ENCODE measurements at places on chromosomes 6 and 20.

GRCh38 chr6:44561060-44561623, 173.6 kb downstream of the CDC5L start:
- DNase-seq: no peak

- DNase-seq: no peak
These were observed 859 bp downstream of the PPP1R10 start for GRCh38 chr6:30615958-30616810.

- no peak for DNase-seq
These were observed 45.1 kb downstream of the KIAA0319 start for GRCh38 chr6:24600903-24601302.

GRCh38 chr6:8736156-8736895, 301.0 kb upstream of the SLC35B3 start:
- no peak for DNase-seq

DNA sequence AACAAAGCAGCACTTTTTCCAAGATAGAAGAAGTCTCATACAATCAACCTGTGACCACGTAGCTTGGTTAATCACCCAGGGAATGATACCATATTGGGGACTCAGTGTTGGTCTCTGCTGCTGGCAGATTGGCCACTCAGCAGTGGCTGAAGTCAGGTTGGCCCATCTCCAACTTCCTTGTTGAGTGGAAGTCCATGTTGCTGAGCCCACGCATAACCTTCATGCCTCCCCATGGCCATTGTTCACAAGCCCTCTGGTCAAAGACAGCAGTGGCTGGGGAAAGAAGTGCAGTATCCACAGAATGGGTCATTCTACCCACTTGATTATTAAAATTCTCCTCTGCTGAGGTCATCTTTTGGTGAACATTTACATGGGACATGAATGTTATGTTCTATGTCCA, 38.5 kb downstream of the PKIB start:
- no peak for DNase-seq

- DNase-seq: no peak
These were observed 27.8 kb upstream of the CENPW start for GRCh38 chr6:126312013-126312665.

- DNase-seq: no peak
These were observed 1.3 kb upstream of the CNR1 start for GRCh38 chr6:88167352-88167937.

GRCh38 chr20:309841-310644, 12.7 kb downstream of the ZCCHC3 start:
- DNase-seq: peak; percentile 96

DNA sequence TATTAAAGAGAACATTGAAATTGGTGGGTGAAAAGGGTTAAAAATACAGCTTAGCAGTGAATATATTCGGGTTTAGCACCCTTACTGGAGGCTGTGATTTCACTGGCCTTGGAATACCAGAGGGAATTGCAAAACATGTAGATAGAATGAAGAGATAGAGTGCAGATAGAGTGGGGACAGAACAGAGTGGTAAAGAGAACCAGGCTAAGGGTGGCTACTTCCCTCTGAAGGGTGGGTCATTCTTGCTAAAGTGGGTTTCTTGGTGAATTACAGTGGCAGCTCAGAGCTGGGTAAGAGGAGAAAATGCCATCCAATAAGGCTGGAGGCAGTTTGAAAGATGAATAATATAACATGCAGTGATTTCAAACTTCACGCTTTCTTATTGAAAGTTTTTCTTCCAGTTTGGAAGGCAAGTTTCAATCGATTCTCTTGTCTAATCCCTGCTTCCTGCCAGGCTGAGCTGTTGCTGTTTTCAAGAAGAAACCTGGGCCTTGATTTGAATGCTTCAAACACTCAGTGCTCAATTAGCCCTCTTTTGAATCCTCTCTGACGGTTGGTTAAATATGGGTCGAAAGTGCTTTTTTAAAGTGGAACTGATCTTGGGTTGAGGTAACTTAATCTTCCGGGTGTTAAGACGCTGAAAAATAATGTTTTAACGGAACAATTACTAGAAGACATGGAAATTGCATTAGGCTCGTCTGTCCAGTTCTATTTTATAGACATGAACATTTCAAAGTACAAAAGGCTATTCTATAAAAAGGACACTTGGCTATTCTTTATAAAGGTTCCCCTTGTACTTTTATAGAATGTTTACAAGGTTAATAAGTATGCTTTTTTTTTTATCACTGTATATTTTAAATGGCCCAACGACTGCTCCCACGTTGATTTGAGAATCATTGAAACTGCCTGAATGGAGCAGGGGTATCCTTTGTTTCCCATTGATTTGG, 203.3 kb downstream of the BCAS1 start:
- no peak for DNase-seq

GRCh38 chr6:117491916-117492315, 9.4 kb downstream of the DCBLD1 start:
- no peak for DNase-seq

DNA sequence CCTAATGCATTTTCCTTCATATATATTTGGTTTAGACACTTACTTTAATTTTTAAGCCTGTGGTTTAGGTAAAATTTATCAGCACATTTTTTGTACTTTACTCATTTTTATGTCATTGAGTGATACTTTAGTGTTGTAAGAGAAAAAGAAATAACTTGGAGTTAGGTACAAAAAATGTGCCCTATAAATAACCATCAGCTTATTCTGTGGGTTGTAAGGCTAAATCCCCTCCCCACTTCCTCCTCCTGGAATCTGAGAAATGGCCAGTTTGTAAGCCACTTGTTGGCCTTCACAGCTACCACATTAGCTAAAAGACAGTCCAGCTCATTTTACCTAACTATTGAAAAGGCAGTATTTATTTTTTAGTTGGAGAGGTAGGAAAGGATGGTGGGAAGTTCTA, 576.3 kb downstream of the PKHD1 start:
- no peak for DNase-seq

DNA sequence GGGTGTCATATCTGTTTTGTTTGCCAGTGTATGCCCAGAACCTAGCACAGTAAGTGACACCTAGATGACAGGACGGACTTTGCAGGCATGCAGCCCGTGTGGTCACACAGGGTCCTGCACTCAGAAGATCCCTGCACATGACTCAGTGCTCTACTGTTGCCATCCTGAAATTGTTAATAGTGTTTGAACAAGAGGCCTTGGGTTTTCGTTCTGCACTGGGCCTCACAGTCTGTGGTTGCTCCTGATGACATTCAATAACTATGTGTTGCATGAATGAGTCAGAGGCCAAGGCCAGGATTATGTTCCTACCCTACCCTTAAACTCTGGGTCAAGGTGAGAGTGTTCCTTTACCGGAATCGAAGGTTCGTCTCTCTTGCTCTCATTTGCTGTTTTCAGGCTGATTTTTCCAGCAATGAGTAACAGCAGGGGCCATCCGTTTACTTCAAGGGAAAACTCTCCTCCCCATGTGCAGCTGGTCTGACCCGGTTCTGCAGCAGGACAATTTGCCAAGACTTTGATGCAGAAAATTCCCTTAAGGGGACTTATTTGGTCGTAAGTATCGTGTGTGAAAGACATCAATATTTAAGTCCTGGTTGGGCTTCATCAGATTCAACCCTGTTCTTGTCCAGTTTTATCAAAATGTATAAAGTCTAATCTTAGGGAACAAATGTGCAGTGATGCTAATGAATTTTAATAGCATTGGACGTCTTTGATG, 13.0 kb upstream of the PFDN4 start:
- no peak for DNase-seq

DNA sequence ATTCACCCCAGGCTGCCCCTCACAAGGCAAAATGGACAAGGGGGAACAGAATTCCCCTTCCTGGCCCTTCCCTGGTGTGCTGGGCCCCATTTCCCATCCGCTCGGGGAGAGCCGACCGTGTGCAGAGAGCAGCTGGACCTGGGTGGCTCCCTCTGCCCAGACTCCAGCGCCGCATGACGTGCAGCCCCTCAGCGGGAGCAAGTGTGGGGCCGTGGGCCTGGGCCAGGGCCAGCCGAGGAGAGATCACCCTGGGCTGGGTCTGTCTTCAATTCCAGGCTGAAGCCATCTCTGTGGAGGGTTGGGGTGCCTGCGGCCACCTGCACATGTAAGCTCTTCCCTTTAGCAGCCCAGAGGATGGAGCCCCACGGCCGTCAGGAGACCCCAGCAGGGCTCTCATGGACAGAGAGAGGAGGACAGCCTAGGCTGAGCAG, 241.8 kb downstream of the TTLL2 start:
- no peak for DNase-seq

DNA sequence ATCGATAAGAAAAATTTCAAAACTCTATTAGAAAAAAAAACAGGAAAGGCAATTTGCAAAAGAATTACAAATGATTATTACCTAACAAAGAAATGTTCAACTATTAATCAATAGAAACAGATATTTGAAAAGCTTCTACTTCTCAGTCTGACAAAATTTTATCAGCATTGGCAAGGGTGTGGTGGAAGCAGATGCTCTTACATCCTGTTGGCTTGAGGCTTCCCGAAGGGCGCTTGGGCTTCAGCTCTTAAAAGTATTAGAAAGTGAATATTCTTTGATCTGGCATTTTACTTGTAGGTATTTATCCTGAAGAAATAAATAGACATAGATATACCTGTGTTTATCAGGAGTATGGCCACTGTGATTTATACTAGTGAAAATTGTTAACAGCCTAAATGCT, 38.7 kb downstream of the SLC35D3 start:
- no peak for DNase-seq

DNA sequence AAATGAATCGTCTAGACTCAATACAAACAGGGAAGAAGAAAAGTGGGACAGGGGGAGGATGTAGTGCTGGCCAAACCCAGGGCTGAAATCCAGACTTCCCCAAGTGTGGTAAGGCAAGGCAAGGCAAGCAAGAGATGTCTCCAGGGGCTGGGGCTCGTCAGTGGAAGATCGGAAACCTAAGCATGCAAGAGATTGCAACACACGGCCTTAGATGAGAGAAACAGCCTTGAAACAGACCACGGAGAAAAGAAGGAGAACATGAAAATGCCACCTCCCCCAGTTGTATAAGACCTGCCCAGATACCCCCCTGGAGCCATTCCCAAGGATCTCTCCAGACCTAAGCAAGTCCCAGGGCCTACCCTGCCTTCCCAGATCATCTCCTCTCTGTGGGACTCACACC, 20.0 kb downstream of the VEGFA start:
- no peak for DNase-seq

- DNase-seq: no peak
These were observed 75.7 kb downstream of the TCP11 start for GRCh38 chr6:35065441-35065800.

GRCh38 chr6:143784316-143784715, 58.8 kb upstream of the LTV1 start:
- DNase-seq: no peak

- no peak for DNase-seq
These were observed 36.9 kb downstream of the ARHGAP18 start for GRCh38 chr6:129672881-129673631.

- no peak for DNase-seq
These were observed 13.5 kb upstream of the KCNK16 start for GRCh38 chr6:39335780-39336545.

GRCh38 chr20:25399037-25399430, 8.4 kb upstream of the ABHD12 start:
- no peak for DNase-seq

DNA sequence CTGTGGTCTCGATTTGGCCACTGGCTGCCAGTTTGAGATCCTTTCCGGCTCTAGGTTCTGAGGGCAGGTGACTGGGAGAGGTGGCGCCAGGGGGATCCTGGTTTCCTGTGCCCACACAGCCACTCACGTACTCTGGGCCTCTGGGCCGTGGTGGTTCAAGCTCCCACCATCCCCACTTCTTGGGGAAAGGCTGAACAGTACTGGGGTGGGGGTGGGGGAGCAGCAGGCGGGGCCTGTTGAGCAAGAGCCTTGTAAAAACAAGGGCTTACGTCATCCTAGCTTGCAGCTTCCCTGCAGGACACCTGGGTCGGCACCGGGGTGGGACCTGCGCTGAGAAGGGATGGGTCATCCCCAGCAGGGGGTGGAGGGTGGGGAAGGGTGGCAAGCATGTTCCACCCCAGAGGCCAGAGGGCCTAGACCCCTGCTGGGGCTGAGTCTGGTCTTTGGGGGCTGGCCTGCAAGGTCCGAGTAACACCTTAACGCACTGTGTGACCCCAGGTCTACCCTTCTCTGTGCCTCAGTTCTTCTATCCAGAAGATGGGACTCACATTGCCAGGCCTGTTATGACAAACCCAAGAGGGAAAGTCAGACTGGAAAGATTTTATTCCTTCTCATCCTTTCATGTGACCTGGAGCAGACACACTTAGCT, 3.1 kb upstream of the CEBPB start:
- DNase-seq: peak; percentile 92

DNA sequence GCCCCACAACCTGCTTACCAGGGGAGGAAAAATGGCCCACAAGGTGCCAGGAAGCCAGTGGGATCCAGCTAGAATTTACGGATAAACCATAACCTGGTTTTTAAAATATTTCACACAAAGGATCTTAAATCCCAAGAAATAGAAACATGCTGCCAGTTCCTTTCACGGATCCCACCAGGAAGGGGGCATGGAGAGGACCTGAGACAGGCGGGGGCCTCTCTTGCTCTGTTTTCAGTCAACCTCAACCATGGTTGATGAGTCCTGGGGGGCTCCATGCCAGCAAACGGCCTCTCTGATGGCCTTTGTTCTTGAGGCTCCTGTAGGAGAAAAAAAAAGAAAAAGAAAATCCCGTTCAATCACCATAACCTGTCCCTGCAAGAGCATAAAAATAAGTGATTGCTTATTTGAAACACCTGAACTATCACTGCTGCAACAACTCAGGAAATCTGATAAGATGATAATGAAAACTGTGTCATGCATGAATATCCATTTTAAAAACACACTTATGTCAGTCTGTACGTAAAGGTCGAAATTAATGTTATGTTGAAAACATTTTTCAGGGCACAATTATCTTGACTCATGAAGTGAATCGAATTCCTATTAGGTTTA, 125.8 kb upstream of the CST7 start:
- peak; percentile 13 for DNase-seq

- DNase-seq: peak; percentile 80
These were observed 28.9 kb downstream of the ZNF831 start for GRCh38 chr20:59192533-59192896.

DNA sequence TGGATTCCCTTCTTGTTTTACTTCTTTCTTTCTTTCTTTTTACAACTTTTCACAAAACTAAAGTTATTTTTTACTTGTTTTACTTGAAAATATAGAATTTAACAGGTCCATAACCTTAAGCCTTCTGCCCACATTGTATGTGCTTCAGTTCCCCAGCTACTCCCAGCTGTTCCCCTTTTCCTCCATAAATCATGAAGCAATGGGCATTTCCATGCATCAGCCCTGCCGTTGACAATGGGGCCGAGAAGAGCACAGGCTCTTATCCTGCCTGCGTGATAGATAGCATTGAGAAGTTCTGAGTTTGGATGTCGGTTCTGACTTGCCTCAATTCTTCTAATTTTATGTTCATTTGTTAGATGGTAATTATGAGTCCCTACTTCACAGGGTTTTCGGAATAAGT, 583.8 kb downstream of the CDH26 start:
- no peak for DNase-seq

- no peak for DNase-seq
These were observed 22.3 kb downstream of the STX7 start for GRCh38 chr6:132490478-132491204.

Measured in RWPE2 (cell line).